ENCODE measurements at places on chromosomes 7 and 10.
A peak's percentile ranks its signal among the peaks of the same experiment; 100 is the strongest.

DNA sequence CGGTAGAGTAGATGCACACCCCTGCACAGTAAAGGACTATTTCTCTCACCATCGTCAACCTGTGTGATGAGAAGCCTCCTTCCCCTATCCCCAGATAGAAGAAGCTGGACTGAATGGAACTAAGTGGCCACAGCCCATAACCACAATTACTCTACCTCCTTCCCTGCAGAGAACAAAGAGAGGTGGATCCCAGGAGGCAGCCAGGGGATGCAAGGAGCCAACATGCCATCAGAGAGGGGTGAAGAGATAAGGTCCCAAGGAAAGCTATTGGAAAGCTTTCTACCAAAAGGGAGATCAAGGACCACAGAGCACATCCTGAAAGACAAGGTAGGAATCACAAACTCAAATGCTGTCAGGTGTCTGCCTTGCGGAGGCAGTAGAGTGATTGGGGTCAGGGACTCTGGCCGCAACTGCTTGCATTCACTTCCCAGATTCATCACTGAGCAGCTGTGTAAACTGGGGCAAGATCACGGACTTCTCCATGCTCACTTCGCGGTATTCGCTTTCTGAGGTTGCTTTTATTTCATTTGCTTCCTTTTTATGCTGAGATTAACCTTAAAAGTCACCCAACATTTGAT lies 81.6 kb upstream of the MYO3A start:
- DNase-seq, result no peak

DNA sequence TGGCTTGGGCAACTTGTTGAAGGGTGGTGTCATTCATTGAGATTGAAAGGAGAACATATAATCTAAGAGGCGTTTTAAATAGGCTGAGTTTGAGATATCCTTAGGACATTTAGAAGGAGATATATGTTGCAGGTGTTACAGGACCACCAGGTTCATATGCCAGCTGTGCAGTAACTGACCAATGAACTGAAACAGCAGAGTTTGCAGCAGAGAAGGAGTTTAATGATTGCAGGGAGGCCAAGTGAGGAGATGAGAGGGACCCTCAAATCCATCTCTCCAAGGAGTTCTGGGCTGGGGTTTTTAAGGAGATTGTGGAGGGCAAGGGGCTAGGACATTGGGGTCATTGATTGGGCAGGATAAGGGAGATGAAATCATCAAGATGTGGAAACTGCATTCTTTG lies 74.5 kb downstream of the SEC23IP start:
- no peak for DNase-seq

- DNase-seq, result peak; percentile 57
Measured at GRCh38 chr7:84271543-84271942, 77.0 kb upstream of the SEMA3A start.

GRCh38 chr7:157703534-157704195 lies 366.9 kb downstream of the DNAJB6 start:
- no peak for DNase-seq

DNA sequence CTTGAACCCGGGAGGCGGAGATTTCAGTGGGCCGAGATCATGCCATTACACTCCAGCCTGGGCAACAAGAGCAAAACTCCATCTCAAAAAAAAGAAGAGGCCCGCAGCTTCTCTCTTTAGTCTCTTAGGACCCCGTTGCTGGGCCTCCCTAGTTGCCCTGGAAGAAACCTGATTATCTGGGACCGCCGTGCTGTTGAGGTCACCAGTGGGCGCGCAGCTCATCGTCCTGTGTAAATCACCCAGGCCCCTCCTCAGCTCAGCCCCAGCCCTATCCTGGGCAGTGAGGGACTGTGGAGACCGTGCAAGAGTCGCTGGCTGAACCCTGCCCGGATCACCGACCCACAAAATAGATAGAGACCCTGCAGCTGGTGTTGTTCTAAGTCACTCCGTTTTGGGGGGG lies 85.0 kb downstream of the UNCX start:
- DNase-seq, result no peak

DNA sequence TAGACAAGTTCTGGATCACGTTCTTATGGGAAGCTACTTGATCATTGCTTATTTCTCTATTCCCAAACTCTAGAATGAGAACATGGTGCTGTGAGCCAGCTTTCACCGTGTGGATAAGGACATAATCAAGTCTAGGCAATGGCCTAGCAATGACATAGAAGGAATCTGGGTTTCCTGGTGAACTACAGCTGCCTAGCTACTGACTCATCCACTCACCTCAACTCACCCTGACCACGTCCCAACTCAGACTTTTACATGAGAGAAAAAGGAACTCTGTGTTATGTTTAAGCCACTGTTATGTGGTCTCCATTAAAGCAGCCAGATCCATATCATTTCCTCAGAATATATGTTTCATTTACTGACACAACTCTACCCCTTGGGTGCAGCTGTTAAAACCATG lies 18.8 kb upstream of the MET start:
- peak; percentile 57 for DNase-seq

DNA sequence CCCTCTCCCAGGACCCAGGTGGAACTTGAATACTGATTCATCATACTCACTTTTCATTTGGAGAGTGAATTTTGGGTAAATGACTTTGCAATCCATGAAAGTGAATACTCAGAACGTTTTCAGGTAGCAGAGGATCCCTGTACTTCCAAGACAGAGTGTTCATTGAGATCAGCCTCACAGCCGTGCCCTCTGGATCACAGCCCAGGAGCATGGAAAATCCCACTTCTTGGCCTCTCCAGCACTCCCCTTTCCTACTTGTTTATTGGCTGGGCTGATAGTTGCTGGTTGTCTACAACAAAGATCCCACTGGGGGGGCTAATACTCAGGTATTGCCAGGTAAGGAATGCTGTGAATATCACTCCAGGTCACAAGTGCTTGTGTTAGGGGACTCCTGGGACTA lies 5.9 kb downstream of the GCK start:
- DNase-seq, result no peak

DNA sequence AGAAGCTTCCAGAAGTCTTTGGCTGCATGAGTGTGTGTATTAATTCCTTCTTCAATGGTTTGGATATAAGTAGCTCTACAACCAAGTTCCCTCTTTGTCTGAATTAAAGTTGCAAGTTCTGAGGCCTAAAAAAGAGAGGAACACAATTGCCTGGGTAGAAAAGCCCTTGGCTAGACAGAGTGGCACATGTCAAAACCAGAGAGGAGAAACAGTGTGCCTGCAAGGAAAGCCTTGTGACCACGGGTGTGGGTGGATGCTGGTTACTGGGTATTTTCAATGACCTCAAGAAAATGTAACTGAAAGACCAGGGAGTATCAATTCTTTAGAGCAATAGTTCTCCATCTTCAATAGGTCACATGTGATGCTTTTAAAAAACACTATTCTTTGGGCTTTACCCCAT lies 148.3 kb downstream of the SVIL start:
- DNase-seq, result no peak

- no peak for DNase-seq
Measured at GRCh38 chr7:127840226-127840951, 188.4 kb downstream of the SND1 start.

DNA sequence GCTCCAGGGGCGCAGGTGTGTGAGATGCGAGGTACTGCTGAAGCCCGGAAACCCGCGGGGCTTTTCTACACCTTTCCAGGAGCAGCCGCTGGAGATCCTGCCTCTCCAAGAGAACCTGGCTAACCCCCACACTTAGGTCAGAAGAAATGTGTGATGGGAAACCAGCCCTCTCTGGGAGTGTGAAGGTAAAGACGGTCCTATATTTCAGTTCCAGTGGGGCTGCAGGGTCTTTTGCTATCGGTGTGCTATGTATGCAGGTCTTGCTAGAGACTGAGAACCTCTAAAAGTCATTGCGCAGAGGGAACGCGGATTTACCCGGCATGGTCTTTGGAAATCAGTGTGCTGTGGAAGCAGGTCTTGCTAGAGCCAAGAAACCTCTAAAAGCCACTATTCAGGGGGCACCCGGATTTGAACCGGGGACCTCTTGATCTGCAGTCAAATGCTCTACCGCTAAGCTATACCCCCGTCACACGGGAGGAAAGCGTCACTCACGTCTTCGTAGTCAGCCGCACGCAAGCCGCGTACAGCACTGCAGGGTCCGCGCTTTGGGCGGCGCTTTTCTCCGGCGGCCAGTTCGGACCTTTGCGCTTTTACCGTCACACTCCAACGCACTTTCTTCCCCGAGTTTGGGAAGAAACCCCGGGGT lies 46.0 kb downstream of the ZNF777 start:
- peak; percentile 72 for DNase-seq

DNA sequence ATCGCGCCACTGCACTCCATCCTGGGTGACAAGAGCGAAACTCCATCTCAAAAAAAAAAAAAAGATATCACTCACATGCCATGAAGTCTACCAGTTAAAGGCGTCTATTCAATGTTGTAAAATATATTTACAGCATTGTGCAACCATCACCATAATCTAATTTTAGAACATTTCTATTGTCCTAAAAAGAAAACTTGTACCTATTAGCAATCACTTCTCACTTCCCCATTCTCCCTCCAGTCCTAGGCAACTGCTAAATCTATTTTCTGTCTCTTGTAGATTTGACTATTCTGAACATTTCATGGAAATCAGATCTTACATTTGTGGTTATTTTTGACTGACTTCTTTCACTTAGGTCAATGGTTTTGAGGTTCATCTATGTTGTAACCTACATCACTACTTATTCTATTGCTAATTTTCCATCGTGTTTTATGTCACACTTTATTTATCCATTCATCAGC lies 25.2 kb upstream of the OTUD1 start:
- no peak for DNase-seq

- no peak for DNase-seq
Measured at GRCh38 chr10:63103971-63104409, 29.1 kb upstream of the NRBF2 start.

GRCh38 chr7:22823142-22823497 lies 471 bp upstream of the TOMM7 start:
- no peak for DNase-seq

- no peak for DNase-seq
Measured at GRCh38 chr10:84244651-84245270, at the start of gene RGR. TSS of gene RGR (plus strand) at chr10:84245053. CDS start at chr10:84245091, 38 bp downstream.

DNA sequence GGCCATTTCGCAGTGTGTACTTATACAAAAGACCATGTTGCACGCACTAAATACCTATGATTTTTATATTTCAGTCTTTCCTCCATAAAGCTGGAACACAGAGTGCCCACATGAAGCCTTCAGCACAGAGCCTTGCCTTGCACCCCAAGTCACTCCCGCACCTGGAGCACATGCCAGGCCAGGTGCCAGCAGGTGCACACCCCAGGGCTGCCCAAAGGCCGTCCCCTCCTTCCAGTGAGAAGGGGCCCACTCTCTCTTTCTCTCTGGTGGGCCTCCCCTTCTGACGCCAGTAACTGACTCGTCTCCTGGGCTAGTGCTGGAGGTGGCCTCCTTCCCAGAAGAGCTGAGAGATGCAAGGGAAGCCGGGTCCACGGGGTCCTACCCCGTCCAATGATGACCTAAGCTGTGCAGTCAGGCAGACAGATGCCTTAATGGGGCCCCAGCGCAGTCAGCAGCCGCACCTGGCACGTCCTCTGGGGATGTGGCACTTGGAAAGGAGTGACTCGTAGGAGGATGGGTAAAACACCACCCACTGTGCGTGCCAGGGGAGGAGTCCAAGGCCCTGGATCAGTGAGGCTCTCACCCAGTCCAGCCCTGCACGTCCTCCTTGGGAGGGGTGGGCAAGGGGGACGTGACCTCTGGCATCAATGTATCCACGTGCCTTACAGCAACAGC lies 17.7 kb upstream of the SHH start:
- no peak for DNase-seq

GRCh38 chr7:151246102-151246850 lies 2.2 kb downstream of the SMARCD3 start:
- no peak for DNase-seq

GRCh38 chr10:5538892-5539651 lies 14.3 kb downstream of the CALML3 start:
- no peak for DNase-seq

GRCh38 chr10:32005050-32005449 lies 51.2 kb downstream of the KIF5B start:
- peak; percentile 68 for DNase-seq

GRCh38 chr7:1704811-1705738 lies 35.0 kb downstream of the ELFN1 start:
- no peak for DNase-seq

GRCh38 chr10:119313644-119314043 lies 106.3 kb downstream of the GRK5 start:
- no peak for DNase-seq

DNA sequence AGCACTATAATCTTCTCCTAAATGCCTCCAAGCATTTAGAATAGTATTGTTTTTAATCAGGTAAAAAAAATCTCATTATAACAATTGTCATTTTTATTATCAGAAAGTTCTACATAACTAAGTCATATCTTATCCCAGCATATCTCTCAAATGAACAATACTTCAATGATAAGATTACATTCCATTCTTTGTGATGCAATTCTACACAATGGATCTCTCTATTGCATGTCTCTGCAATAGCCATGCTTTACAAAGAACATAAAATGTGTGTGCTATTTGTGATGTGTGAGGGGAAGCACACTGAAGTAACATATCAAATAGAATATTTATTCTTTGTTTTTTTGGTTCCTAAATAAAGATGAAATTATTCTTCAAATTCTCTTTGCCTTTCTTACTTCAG lies 195.7 kb downstream of the TSPAN12 start:
- DNase-seq, result peak; percentile 29

DNA sequence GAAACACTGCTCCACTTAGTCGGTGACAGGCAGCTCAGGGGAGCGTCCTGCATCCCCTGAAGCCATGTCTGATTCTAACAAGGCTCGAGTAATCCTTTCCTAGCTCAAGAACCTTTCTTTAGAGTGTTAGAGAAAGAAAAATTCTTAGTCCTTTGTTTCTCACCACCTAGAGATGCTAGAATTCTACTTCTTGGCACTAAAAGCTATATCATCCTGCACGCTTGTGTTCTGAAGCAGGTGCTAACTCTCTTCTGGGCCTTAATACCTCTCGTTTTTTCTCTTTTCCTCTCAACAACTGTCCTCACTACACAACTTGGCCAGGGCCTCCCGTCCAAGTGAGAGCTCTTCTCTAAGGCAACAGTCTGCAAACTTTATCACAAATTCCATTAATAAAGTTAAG lies at the start of gene LYZL2:
TSS of gene LYZL2 (minus strand) at position 101 of the 400 bp plus-strand sequence. CDS start 2,838 bp downstream, outside the sequence.
- no peak for DNase-seq

GRCh38 chr7:2781636-2782035 lies 62.5 kb downstream of the GNA12 start:
- DNase-seq, result peak; percentile 66

DNA sequence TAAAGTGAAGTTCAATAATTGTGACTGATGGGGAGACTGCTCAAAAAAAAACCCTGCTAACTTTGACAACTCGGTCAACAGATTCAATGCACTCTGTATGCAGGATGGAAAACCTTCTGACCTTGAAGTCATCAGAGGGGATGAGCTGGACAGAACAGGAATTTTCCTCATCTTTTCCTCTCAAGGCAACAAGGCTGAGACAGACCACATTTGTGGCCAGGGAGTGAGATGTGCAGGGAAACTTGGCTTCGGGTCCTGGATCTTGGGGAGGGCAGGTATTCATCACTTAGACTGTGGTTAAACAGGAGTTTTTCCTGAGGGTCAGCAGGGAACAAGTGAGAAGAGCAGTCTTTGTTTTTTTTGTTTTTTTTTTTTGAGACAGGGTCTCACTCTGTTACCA lies 100.6 kb downstream of the BAMBI start:
- no peak for DNase-seq

- peak; percentile 82 for DNase-seq
Measured at GRCh38 chr10:88389456-88389855, 193.7 kb downstream of the RNLS start.

GRCh38 chr10:19719284-19719683 lies 96.9 kb upstream of the PLXDC2 start:
- DNase-seq, result peak; percentile 51

All from fibroblast of pulmonary artery (primary cell).